ENCODE measurements at places on chromosomes 1 and 21.

- DNase-seq = peak; percentile 96
Measured at GRCh38 chr1:115727706-115728249, 40.7 kb downstream of the CASQ2 start.

- no peak for DNase-seq
Measured at GRCh38 chr1:5507340-5507739, 484.9 kb downstream of the NPHP4 start.

GRCh38 chr1:99700020-99700419, 54.1 kb downstream of the PALMD start:
- DNase-seq = peak; percentile 51

DNA sequence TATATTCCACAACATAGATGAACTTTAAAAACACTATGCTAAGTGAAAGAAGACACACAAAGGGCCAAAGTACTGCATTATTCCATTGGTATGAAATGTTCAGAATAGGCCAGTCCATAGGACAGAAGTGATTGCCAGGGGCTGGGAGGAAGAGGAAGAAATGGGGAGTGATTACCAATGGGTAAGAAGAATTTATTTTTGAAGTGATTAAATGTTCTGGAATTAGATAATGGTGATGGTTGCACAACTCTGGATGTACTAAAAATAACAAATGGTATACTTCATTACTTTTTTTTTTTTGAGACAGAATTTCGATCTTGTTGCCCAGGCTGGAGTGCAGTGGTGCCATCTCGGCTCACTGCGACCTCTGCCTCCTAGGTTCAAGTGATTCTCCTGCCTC, 61.7 kb downstream of the CHD5 start:
- peak; percentile 1 for DNase-seq

DNA sequence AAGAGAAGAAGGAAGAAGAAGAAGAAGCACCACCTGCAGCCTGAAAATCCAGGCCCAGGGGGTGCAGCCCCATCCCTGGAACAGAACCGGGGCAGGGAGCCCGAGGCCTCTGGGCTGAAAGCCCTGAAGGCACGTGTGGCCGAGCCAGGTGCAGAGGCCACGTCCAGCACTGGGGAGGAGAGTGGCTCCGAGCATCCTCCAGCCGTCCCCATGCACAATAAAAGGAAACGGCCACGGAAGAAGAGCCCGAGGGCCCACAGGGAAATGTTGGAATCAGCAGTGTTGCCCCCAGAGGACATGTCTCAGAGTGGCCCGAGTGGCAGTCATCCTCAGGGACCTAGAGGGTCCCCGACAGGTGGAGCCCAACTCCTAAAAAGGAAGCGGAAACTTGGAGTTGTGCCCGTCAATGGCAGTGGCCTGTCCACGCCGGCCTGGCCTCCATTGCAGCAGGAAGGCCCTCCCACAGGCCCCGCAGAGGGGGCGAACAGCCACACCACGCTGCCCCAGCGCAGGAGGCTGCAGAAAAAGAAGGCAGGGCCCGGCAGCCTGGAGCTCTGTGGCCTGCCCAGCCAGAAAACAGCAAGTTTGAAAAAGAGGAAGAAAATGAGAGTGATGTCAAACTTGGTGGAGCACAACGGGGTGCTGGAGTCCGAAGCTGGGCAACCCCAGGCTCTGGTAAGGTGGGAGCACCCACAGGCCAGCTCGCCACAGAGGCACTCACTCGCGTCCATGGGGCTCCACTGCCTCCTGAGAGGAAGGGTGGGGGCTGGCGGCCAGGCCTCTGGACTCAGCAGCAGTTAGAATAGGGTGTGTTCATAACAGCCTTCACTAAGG, 28.4 kb downstream of the RRP1B start:
- DNase-seq = peak; percentile 17

DNA sequence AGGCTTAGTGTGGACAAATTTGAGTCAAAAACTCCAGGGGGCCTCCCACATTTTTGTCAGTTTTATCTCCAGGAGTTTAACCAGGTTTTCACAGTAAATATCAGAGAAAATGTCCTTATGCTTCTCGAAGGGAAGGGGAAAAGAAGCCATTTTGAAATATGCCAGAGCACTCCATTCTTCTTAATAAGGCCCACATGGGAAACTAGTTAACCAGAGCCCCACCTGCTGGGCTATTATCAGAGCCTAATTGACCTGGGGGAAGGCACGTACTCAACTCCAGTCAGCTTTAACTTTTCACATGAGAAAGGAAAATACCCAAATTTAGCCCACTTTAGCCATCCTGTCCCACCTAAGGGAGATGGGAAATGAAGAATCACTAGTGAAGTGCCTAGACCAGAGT, 296.3 kb downstream of the PTBP2 start:
- DNase-seq = no peak

GRCh38 chr1:103106426-103107341, 1.6 kb downstream of the COL11A1 start:
- DNase-seq = peak; percentile 46

- DNase-seq = peak; percentile 49
Measured at GRCh38 chr1:246012341-246012740, 494.7 kb downstream of the SMYD3 start.

GRCh38 chr1:185108321-185108720, 48.4 kb downstream of the TRMT1L start:
- no peak for DNase-seq

DNA sequence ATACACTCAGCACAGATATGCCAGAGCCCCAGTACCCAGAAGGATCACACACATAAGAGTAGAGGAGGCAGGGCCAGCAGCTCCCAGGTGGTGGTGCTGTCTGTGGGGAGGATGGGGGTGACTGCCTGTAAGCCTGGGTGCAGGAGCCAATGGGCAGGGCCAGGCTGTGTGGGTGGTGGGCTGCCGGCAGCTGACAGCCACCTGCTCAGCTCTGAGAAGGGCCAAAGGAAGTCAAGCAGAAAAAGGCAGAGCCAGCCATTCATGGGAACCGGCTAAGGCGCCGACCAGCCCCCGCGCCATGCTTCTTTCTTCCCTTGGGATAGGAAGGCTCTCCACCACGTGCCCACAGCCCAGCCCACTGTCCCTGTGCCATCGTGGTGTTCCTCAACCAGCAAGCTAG, 14.1 kb downstream of the PIK3C2B start:
- DNase-seq = peak; percentile 20

DNA sequence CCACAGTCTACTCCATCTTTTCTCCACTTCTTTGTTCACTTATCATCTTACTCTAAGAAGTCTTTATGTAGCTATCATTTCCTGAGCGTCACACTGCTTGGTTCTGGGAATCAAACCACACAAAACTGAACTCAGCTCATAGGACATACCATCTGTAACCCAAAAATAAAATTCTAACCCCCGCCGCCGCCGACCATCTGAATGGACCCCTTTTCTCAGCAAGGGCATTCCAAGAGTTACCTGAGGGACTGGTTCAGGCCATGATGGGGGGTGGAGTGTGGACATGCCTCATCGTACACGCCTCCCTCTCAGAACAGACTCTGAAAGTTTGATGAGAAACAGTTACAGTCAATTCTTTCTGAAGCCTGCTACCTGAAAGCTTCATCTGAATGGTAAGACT, 12.6 kb upstream of the CHI3L2 start:
- no peak for DNase-seq

GRCh38 chr1:168719306-168720111, 9.5 kb downstream of the DPT start:
- DNase-seq = no peak

GRCh38 chr1:90605070-90605469, 112.0 kb downstream of the BARHL2 start:
- no peak for DNase-seq

DNA sequence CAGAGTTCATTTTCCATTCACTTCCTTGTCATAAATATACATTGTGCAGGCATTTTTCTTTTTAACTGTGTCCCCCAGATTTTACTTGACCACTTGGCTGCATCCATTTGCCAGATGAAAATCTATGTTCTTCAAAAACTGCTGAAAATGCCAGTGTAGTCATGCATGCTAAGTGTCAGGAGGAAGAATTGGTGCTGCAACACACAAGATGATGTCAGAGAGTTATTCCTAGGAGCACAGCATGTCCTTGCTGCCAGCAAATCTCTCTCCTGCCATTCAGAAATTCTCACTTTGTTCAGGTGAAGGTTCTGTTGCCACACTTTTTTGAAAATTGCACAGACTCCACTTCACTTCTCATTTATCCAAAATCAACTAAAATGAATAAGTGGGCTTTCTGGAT, 106.4 kb upstream of the MAGI3 start:
- DNase-seq = no peak

DNA sequence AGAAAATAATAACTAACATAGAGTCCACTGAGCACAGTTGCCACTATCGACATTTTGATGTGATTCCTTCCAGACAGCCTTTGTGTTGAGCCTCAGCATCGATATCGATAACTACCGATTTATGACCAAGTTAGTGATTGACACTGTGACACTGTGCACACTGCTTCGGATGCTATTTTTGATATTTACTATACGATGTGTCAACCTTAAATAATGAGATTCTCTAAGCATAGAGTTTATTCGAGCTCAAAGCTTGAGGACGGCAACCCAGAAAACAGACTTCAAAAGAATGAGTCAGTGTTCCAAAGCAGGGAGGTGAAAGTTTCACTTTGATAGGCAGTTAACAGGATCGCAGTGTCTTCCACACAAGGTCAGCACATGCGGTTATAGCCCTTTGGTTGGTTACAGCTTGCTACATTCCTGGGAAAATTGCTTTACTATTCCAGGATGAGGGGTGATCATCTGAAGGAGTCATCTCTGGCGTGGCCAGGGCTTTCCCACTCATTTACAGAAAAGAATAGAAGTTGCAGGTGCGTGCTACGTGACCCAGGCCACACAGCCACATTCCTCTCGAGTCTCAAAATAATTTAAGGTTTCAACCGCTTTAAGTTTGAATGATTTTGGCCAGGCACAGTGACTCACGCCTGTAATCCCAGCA, 53.6 kb upstream of the EFHD2 start:
- no peak for DNase-seq

GRCh38 chr1:14987829-14988603, 165.5 kb upstream of the TMEM51 start:
- DNase-seq = no peak

DNA sequence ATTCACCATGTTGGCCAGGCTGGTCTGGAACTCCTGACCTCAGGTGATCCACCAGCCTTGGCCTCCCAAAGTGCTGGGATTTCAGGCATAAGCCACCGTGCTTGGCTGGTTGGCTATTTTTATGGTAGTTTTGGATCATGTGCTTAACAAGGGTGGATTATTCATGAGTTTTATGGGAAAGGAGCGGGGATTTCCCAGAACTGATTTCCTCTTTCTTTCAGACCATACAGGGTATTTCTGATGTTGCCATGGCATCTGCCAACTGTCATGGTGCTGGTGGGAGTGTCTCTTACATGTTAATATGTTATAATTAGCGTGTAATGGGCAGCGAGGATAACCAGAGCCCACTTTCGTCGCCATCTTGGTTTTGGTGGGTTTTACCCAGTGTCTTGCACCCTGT, 3.2 kb downstream of the TRPM2 start:
- DNase-seq = peak; percentile 76

- DNase-seq = peak; percentile 40
Measured at GRCh38 chr1:2611031-2611501, 21.8 kb downstream of the MMEL1 start.

GRCh38 chr1:202249436-202249835, 55.8 kb downstream of the LGR6 start:
- no peak for DNase-seq

DNA sequence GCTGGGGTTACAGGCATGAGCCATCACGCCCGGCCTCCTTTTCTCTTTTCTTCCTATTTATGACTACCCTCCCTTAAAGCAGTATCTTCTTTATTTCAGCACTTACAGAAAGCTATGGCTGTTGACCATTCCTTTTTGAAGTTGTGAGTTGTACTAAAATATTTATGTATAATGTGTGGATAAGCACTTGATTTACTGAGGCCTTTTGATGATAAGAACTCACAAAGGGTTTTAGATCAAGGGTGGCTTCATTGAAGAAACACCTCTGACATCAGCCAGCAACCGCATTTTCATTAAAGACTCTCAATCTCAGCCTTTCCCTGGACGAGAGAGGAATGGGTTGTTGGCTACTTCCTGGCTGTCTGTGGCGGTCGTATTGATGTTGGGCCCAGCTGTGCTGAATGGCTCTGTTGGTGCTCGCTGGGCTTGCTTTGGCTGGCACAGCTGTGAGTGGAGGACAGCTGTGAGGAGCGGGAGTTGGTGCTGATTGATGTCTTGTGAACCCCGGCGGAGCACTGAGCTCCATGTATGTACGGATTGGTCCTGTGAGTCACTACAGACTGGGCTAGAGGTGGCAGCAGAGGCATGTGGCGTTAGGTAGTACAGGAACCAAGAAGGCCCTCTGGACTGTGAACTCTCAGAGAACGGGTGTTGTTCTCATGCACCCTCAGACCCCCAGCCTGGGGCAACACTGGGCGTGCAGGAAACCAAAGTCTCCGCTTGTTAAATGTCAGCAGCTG, 208.8 kb downstream of the KIF26B start:
- no peak for DNase-seq

GRCh38 chr21:41526478-41527087, 18.6 kb upstream of the TMPRSS2 start:
- no peak for DNase-seq

GRCh38 chr1:21384620-21385019, 55.3 kb upstream of the NBPF3 start:
- peak; percentile 69 for DNase-seq

GRCh38 chr1:3821004-3821403, 24.7 kb upstream of the LRRC47 start:
- DNase-seq = no peak

DNA sequence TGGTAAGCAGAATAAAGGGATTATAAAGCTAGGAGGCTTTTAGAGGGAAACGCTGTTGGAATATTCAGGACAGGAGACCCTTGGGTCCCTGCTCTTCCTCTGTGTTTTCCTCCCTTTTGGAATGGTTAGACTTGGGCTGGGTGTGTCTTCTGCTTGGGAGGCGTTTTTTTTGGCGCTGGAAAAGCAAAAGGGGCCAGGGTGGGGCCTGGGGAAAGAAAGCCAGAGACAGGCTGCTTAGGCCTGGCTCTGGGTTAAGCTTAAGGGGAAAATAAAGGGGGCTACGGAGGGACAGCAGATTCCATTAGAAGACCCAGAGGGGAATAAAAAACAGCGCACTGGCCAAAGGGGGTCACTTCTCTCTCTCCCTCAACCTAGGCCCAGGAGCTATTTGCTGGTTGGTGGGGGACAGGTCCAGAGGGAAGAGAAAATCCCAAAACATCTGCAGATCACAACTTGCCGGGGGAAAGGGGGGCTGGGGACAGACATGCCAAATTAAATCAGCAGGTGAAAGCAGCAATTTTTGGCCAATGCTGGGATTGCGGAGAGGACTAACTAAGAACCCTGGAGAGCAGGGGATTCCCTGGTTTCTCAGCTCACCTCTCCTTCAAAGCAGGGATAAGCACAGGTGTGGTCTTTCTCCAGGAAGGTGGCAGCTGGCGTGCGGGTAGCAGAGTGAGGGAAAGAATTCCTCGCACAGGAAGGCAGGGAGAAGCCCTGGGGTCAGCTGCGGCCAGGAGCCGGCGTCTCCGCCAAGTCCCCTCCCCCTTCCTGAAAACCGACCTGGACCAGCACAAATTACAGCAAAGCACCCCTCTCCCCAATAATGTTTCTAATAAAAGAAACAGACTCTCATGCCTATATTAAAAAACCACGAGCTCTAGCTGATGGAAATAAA, 82.2 kb upstream of the AK4 start:
- no peak for DNase-seq

DNA sequence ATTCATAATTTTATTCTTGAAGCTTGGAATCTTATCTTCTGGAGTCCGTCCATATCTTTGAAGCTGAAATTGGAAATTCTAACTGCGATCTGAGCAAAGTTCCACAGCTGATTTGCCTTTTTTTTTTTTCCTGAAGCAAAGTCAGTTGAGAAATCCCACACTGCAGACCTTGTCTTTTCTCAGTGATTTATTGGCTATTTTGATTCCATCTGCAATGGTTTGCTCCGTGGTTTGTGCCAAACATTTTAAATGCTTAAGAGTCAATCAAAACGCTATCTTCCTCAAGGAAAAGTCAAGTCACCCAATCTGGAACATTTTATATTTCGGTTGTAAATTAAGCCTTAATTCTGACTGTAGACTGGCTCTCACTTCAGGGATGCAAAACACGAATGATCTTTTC, 88.2 kb upstream of the GRIK1 start:
- DNase-seq = no peak
